ENCODE measurements at places on chromosomes 12 and 14. TPM values are rescaled to one million over a fixed set of nuclear protein-coding genes. Genes with fewer than 3 reads are reported as not detected.

DNA sequence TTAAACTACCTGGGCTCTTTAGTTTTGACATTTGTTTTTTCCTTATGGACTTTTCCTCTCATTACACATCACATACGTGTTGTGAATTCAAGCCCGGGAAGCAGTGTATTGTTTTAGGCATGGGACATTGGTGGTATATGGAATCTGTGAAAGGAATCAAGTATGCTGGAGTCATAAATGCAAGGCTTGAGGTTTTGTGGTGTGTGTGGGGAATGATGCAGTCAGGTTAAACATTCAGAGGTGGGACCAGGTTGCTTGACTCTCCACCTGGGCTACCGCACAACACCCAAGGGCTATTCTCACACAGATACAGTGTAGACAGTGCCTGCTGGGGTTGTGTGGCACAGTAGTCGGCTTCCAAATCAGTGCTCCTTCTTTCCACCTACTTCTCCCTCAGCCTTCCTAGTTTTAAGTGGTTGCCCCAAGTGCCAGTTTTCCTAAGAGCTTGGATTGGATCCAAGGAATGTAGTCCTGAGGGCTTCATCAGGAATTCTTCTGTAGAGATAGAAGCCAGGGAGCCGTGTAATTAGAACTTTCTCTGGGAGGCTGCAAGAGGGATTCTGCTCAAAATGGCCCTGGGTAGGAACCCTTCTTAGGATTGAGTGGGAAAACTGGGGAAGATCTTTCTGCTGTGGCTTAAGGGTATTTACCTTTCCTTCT, 243.7 kb downstream of the C12orf75 start:
- DNase-seq, result no peak

The LRRK2 gene
- not detected for total RNA-seq

DNA sequence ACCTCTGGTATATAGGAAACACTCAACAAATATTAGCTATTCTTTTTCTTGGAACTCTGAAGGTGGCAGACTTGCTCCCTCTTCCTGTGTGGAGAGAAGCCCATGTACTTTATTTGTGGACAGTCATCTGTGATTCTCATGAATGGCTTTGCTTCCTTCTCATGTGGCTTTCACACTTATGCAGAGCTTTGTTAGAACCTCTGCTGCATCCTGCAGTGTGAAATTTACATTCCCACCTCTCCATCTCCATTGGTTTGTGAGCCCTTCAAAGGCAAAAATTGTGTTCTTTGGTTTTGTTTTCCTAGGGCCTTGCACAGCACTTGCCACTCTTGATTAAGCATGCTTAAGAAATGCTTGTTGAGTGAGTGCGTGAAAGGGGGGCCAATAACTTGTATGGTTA, 51.9 kb downstream of the BICD1 start:
- no peak for DNase-seq

DNA sequence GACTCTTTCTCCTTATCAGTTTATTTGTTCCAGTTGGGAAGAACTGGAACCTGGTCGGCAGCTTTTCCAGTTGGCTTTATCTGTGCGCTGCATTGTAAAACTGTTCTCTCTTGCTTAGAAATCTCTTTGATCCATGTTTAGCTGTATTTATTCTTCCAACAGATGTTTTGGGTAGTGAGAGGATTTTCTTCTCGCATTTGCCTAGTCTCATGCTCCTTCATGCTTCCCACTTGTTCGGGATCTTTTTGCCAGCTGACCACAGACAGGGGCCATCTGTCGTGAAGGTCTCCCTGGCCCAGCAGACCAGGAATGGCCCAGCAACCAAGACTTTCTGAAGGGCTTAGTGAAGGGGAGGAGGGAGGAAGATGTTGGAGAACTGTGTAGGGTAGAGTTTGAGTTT, 21.6 kb downstream of the NTF3 start:
- no peak for DNase-seq

GRCh38 chr14:42994051-42994736, 1387.5 kb downstream of the LRFN5 start:
- DNase-seq, result no peak

The KCNC2 gene
- total RNA-seq, result not detected

DNA sequence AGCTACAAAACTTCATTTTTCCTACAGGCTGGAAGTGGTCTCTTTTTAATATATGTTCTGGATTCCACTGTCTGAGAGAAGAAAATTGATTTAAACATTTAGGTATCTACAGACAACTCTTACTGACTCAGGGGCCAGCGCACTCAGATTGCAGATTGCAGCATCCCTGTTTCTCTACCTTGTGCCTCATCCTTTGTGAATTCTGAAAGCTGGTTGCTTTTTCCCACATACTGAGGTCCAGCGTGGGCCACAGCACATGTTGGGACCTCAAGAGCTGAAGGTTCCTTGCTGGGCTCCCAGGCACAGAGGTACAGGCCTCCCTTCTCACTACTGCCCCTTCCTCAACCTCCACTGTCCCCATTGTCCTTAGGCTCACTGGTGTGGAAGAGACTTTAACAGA, 101.7 kb upstream of the CCDC175 start:
- no peak for DNase-seq

- DNase-seq, result no peak
Observed at GRCh38 chr12:115387467-115387901, 703.5 kb upstream of the TBX3 start.

- no peak for DNase-seq
Observed at GRCh38 chr12:104588047-104588920, 131.5 kb downstream of the CHST11 start.

DNA sequence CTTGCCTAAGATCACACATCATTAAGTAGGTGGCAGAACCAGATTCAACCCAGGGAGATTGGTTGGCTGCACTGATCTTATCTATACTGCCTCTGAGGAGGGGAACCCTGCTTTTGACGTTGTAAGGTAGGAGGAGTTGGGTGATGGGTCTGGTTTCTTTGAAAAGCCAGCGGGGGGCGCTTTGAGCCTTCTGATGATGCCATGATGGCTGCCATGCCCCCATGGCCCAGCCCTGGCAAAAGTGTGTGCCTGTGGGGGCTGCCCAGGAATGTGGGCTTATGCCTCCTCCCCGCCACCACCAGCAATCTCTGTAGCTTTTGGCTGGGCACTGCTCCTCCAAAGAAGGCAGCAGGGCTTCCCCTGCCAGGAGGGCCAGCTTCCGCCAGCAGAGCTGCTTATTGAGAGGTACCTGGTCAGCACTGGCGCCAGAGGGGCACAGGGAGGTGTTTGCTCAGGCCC, 224.3 kb downstream of the SLC41A2 start:
- no peak for DNase-seq

The IPO8 gene
- total RNA-seq, result 59.2 TPM

GRCh38 chr14:64746298-64747250, 42.4 kb downstream of the PLEKHG3 start:
- DNase-seq, result no peak

GRCh38 chr12:119274636-119275065, 59.9 kb upstream of the CCDC60 start:
- no peak for DNase-seq

DNA sequence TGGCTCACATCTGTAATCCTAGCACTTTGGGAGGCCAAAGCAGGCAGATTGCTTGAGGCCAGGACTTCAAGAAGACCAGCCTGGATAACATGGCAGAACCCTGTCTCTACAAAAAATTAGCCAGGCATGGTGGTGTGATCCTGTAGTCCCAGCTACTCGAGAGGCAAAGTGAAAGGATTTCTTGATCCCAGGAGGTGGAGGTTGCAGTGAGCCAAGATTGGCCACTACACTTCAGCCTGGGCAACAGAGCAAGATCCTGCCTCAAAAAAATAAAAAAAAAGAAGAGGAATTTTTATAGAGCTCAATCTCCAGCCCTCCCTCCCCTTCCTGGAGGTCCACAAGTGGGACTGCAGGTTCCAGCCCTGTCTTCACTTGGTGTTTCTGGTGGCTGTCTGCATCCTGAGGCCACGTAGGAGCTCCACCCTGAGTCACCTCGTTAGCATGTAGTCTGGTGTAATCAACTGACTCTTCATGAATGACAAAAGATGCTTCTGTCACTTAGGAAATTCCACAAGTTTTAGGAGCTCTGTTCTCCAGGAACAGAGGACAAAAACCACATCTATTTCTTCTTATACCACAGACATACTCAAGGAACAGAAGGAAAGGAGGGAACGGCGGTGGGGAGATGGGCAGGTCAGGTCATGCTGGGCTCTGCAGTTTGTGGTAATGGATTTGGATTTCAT, 16.2 kb downstream of the CCDC62 start:
- no peak for DNase-seq

The MYF5 gene
- not detected for total RNA-seq

The KRT3 gene
- total RNA-seq, result not detected

DNA sequence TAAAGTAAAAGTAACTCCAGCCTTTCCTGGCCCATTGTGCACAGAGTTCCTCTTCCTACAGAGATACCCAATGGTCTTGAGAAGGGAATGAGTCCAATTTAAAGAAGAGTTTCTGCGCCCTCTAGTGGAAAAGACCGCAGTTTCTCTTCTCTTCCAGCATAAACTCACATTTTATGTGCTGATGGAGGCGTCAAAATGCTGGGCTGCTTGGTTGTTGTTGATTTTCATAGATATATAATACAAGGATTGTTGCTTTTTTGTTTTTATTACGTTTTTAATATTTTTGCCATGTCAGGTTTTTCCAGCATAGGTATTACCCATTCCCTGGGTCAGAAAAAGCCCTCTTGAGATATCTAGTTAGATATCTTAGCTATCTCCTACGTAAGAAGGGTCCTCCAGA, 356.9 kb upstream of the STXBP6 start:
- DNase-seq, result no peak

DNA sequence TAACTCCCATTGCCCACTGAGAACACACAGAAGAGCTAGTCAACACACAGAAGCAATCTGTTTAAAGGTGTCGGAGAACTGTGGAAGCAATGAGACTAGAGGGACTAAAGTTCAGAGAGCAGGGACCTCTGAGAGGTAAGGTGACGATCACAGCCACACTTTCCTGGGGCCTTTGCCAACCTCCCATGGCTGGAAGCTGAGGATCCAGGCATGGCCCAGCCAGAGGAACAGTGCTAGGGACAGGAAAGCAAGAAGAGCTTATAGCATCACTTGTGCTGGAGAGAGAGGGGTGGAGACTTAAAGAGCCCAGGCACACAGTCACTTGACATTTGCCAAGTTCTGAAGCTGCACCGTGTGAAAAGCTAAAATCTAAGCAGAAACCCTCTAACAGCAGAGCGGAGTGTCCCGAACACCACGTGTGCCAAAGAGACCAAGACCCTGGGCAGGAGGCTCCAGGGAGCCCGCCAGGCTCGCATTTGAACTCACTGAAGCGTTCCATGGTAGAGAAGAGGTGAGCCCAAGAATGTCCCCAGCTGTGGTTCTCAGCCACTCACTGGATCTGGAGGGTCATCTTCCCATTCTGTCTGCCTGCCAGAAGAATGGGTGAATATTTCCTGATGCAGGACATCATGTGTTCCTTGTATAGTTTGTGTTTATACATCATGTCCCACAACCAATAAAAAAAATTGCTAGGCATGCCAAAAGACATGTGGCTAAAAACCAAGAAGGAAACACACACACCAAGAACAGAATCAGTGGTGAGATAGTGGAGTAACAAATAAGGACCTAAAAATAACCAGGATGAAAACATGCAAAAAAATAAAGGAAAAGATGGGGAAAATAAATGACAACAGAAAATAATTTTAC, 174.0 kb upstream of the C14orf180 start:
- no peak for DNase-seq

- no peak for DNase-seq
Observed at GRCh38 chr14:64620910-64621309, 71.1 kb downstream of the PPP1R36 start.

The SDR9C7 gene
- not detected for total RNA-seq

The RTN1 gene
- total RNA-seq, result 0.24 TPM

GRCh38 chr12:105480162-105480561, 149.7 kb downstream of the C12orf75 start:
- no peak for DNase-seq

GRCh38 chr14:101461891-101462290, 99.4 kb upstream of the DIO3 start:
- no peak for DNase-seq

- no peak for DNase-seq
Observed at GRCh38 chr12:108400056-108400455, 60.9 kb upstream of the CMKLR1 start.

The GLIPR1L2 gene
- total RNA-seq, result 0.25 TPM

GRCh38 chr12:104420868-104421267, 35.9 kb upstream of the CHST11 start:
- no peak for DNase-seq

DNA sequence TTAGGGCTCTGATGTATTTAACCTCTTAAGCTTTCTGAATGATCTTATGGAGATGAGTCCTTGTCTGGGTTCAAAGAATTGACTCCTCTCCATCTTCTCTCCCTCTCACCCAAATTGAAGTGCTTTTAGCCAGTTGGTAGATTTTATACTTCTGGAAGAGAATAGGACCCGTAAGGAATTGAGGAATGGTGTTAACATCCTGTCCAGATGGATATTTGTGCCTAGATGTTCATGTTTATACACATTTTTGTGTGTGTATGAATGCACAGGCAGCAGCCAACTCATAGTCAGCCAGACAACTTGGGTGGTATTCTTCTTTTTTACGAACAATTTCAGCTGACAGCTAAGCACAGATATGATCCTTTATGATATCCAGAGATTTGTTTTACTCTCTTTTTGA, 449.6 kb upstream of the RGS6 start:
- no peak for DNase-seq

The ISCA2 gene
- 25.2 TPM for total RNA-seq

DNA sequence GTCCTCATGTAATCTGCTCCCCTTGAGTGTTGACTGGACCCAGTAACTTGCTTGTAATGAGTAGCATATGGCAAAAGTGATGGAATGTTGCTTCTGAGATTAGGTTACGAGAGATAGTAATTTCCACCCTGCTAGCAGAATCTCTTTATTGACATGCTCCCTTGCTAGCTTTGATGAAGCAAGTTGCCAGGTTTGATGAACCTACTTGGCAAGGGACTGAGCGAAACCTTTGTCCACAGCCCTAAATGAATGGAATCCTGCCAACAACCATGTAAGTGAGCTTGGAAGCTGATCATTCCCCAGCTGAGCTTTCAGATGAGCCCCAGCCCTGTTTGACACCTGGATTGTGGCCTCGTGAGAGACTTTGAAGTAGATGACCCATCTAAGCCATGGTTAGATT, 120.8 kb upstream of the PLXNC1 start:
- no peak for DNase-seq

DNA sequence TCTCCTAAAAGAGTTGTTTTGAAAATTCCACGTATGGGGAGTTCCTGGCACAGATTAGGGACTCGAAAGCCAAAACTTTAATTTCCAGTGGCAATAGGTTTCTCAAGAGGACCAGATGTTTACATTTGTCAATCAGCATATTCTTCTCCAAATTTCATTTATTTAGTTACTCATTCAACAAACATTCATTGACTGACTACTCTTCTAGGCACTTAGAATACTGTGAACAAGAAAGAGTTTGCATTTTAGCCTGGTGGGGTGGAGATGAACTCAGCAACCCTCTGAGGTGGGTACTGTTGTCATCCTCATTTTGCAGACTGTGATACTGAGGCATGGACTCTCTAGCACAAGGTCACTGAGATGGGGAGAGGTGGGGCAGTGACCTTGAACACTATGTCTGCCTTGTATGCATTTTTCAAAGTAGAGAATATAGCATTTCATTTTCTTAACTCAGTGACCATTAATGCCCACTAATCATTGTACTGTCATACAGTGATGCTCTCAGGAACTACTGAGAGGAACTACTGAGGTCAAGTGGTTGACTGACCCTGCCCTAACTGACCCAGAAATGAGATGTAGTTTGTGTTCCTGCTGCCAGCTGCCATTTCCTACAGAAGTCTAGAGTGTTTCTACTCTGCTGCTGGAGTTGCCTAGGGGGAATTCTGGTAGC, 2.2 kb downstream of the L3HYPDH start:
- DNase-seq, result no peak

The DPY19L2 gene
- 3.0 TPM for total RNA-seq

- no peak for DNase-seq
Observed at GRCh38 chr14:43116341-43116740, 1390.7 kb downstream of the FSCB start.

Data from naive thymus-derived CD4-positive, alpha-beta T cell (primary cell).